ENCODE measurements at places on chromosomes 4 and X.

DNA sequence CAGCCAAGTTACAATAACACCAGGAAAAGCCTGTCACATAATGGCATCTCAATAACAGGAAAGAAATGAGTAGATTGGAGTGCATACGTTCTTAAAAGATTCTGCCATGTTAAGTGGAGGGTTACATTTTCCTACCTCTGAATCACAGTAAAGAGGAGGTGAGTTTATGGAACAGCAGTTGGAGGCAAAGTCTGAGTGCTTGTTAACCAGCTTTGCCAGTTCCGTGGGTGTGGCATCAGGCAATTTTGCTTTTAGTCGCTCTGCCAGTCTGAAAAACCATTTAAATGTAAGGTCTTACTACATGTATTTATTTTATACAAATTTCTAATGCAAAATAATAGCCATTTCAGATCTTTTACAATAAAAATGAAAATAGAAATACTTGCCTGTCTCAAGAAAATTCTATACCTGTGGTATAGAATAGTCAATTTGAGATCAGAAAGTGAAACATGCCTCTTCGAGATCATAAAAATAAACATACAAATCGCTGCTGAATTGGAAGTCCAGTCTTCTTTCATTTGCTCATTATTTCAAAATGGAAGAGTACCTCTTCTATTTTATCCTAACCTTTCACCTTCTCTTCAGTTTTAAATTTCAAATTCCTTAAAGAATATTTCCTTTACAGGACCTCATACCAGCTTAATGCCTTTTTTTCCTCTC is 31.4 kb downstream of the GC start:
- no peak for DNase-seq

- peak; percentile 15 for DNase-seq
These were observed 42.1 kb downstream of the WDFY3 start for GRCh38 chr4:84924434-84924833.

DNA sequence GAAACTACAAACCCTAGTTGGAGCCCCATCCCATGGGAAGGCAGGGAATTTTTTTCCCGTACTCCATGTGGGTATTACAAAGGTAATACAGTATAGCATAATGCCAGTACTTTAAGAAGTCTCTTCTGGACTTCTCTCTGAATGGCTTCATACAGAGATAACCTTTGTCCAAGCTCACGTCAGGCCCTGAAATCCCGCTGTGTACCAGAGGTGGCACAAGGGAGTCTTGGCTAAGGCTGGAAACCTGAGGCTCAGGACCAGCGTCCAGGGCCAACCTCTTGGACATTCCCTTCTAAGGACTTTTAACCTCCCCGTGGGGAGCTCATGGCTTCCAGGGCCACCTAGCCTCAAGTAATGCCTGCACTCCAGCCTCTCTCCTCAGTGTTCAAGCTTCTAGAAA is 338.9 kb upstream of the FAM241A start:
- DNase-seq: no peak

GRCh38 chr4:103099691-103100392 is at the start of gene BDH2:
Gene BDH2, minus strand, starts transcription at chr4:103099834. Its CDS starts 3,580 bp downstream, at chr4:103096254.
- DNase-seq: peak; percentile 97

DNA sequence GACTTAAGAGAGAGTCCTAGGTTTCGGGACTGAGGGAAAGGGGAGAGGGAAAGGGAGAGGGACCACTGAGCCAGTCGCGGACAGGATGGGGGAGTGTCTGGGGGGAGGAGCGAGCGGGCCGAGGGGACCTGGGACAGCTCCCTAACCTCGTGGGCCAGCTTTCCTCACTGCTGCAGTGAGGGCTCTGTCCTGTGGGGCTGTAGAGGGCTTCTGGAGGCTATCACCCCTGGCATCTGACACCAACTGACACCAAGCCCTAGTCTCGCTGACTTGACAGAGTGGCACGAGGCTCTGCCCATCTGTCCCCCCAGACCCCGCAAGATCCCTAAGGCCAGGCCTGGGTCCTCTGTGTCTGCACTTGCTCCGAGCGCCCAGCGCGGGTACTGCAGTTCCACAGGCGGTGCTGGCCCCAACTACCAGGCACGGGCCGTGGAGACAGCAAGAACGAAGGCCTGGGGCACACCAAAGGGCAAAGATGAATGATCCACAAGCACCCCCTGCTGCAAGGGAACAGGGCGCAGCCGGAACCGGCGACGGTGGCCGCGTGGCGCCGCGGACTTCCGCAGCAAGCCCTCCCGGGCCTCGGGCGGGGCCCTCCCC is 465 bp downstream of the HAUS7 start:
- no peak for DNase-seq

DNA sequence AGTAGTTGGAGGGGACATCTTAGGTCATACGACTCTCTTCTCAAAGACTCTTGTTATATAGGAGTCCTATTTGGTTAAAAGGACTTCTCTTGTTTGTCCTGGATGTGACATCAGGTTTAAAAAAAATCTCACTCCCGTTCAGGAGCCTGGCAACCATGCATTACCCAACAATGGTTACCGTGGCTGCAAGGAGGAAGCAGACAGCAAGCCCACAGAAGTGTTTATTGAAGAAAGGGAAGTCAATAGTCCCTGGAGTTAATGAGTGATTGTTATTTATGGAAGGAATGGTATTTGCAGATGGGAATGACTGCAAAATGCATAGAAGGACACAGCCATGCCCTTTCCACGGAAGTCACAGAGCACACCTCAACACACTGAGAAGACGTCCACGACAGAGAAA is 75.9 kb upstream of the ENPP6 start:
- no peak for DNase-seq

DNA sequence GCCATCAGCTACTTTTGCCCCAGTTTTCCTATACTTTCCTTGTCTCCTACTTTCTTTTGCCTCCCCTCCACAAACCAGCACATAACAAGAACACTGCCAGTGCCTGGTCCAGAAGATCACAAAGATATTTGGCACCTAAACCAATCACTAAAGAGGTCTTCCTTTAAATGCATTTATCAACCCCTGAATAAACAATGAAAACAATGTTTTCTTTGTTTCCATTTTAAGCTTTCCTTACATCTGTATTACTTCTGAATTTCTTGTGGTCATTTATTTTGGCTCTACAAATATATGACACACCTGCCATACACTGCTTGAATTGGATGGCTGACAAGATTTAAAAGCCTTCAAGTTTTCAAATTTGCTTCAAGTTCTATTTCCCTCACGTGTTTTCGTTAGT is 43.9 kb downstream of the MBNL3 start:
- DNase-seq: peak; percentile 24

DNA sequence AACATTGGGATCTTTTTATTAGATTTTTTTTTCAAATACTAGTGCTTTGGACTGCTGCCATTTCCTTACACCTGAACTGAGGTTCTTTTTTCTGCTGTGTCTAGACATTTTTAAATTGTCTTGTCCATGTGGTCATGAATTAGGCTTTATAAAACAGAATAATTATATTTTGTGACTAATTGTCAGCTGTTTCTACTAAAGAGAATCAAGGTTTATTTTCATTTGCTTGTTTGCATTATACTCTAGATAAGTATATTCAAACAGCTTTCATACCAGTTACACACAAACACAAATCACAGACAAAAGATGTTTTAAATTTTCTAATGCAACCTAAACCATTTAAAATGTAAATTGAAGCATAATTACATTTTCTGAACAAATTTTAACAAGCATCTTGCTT is 194.7 kb downstream of the GALNTL6 start:
- no peak for DNase-seq

DNA sequence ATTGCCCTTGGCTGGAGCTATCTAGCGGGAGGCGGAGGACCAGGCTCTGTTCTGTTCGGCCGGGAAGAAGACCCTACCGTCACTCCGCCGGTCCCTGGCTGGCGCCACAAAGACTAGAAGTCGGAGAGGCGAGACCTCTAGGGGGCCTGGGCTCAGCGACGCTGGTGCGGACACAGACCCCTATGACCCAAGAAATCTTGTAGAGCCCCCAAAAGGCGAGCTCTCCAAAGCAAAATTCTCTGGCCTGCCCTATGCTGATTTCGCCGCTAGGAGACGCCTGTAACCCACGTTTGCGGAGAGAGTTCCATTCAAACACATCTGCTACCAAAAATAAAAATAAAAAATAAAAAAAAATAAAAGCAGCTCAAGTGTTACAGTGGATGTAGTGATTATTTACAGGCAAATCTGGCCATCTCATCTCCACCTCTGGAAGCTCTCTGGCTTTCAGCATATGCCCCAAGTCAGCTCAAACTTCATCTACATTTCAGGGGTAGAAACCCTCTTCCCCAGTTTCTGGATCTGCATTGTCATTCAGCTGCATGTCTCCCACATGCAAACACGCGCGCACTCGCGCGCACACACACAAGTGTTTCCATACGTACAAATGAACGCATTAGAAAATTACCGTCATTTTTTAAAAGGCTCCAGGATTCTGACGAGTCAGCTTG is 2.4 kb upstream of the PCDH10 start:
- peak; percentile 83 for DNase-seq

Data from tongue (tissue), 3 donors.